ENCODE measurements at places on chromosomes 1 and 21. TPM values are rescaled to one million over a fixed set of nuclear protein-coding genes. Genes with fewer than 3 reads are reported as not detected.

GRCh38 chr1:204746838-204747442, 61.4 kb upstream of the LRRN2 start:
- DNase-seq, result no peak
- peaks cover 5% of the 10 kb centered on the region for H3K27me3 ChIP-seq
- no peaks in the 10 kb centered on the region for H3K4me1 ChIP-seq
- H3K4me3 ChIP-seq, result no peak overlapping the region

DNA sequence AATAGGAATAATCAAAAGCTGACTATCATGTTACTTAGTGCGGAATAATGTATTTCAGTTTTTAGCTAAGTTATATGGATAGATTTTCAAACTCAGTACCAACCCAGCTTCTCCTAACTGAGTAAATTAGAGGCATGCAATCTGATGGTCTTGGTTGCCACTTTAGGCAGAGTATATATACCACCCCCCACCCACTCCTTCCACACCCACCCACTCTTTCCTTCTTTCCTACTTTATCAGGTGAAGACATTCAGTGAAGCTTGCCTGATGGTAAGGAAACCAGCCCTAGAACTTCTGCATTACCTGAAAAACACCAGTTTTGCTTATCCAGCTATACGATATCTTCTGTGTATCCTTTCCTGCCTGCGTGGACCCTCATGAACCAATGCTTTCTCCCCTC, 36.3 kb downstream of the DAP3 start:
- H3K36me3 ChIP-seq, result no peaks in the 10 kb centered on the region
- H3K4me1 ChIP-seq, result no peaks in the 10 kb centered on the region
- H3K4me3 ChIP-seq, result no peak overlapping the region
- no peak overlapping the region for H3K27ac ChIP-seq

GRCh38 chr21:46097336-46098293, at the start of gene COL6A2:
COL6A2 (plus strand) TSS chr21:46098112.
- H3K4me3 ChIP-seq, result peak within 1 kb of the TSS; percentile 78
- H3K4me1 ChIP-seq, result peaks cover 4% of the 10 kb centered on the region
- H3K36me3 ChIP-seq, result no peaks in the 10 kb centered on the region
- DNase-seq, result peak; percentile 59
- no peaks in the 10 kb centered on the region for H3K27me3 ChIP-seq
- H3K27ac ChIP-seq, result peak within 1 kb of the TSS; percentile 92

DNA sequence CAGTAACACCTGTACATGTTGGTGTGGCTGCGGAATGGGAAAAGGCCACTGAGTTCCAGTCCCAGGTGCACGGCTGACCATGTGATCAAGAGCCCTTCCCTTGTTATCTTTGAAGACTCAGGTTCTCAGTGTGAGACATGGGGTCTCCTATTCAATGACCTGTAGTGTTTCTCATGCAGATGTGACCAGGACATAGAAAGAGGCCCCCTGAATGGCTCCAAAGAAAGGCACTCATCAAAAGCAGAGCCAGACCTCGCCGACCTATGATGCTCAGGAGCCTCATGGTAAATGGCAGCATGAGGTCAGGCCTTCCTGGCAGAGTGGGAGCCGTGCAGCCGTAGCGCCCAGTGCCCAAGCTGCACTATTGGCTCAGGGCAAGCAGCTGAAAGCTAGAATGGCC, 42.3 kb upstream of the HAO2 start:
- H3K4me3 ChIP-seq, result no peak overlapping the region
- no peak overlapping the region for H3K27ac ChIP-seq
- peaks cover 6% of the 10 kb centered on the region for H3K4me1 ChIP-seq
- H3K27me3 ChIP-seq, result no peaks in the 10 kb centered on the region
- H3K36me3 ChIP-seq, result no peaks in the 10 kb centered on the region
- no peak for DNase-seq

DNA sequence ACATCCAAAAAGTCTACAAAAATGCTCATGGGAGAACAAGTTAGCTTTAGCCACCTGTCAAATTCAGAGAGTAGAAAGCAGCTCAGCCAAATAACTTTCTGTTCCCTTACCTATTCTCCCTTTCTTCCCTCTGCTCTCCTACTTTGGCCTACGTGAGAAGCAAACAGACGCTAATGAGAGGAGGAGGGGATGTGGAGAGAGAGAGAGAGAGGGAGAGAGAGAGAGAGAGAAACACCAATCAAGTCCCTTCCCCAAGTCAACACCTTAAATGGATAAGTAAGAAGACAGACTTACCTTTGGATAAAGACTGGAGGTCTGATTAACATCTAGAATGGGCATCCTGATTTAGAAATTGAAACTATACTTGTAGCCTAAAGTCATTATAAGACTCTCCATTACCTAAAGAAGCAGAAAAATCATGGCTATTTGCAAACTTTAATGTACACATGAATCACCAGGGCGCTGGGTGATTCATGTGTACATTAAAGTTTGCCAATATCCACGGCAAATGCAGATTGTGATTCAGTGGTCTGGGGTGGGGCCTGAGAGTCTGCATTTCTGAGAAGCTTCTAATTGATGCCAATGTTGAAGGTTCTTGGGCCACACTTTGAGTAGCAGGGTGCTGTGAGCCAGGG, 13.1 kb upstream of the DUSP12 start:
- H3K27ac ChIP-seq, result no peak overlapping the region
- no peak overlapping the region for H3K4me3 ChIP-seq
- DNase-seq, result no peak
- peaks cover 9% of the 10 kb centered on the region for H3K4me1 ChIP-seq
- H3K36me3 ChIP-seq, result no peaks in the 10 kb centered on the region
- H3K27me3 ChIP-seq, result no peaks in the 10 kb centered on the region

GRCh38 chr1:211623515-211623914, 44.6 kb upstream of the SLC30A1 start:
- H3K27ac ChIP-seq, result no peak overlapping the region
- H3K4me3 ChIP-seq, result no peak overlapping the region
- H3K36me3 ChIP-seq, result no peaks in the 10 kb centered on the region
- no peaks in the 10 kb centered on the region for H3K27me3 ChIP-seq

DNA sequence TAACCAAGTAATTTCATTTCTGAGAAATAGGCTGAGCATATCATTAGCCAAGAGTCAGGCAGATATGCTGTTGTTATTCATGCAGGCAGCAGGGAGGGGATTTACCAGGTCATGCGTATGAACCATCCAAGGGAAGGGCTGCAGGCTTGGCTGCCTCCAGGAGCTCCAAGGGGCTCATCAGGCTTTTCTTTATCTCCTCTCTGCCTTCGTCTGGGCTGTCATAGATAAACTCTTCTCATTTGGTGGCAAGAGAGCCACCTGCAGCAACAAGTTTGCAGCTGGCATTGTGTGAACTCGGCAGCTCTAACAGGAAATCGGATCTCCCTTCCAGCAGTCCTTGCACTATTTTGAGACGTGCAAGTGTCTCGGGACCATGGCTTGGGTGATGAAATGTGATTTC, 7.5 kb downstream of the CCDC27 start:
- no peaks in the 10 kb centered on the region for H3K4me1 ChIP-seq
- no peak overlapping the region for H3K27ac ChIP-seq
- H3K4me3 ChIP-seq, result no peak overlapping the region
- no peaks in the 10 kb centered on the region for H3K36me3 ChIP-seq
- DNase-seq, result no peak
- H3K27me3 ChIP-seq, result peaks cover 53% of the 10 kb centered on the region

DNA sequence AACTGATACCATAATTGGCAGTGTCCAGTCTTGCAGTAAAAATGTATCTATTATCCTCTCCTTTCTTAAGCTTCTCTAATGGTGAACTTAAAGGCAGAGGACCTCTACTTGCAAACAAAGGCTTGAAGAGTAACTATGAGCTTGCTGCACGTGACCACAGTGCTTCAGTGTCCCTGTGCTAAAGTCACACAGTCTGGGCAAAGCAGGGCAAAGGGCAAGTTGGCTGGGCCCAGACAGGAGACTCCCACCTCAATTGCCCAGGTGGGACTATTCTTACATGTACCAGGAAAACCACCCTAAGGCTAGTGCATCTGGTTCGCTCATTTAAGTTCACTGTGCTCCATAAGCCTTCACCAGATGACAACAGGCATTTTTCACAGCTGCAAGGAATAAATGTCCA, 374.2 kb upstream of the PROX1 start:
- DNase-seq, result no peak
- no peak overlapping the region for H3K27ac ChIP-seq
- no peaks in the 10 kb centered on the region for H3K27me3 ChIP-seq
- no peaks in the 10 kb centered on the region for H3K36me3 ChIP-seq
- H3K4me1 ChIP-seq, result no peaks in the 10 kb centered on the region
- no peak overlapping the region for H3K4me3 ChIP-seq

GRCh38 chr1:46420533-46420915, 26.4 kb downstream of the FAAH start:
- H3K36me3 ChIP-seq, result peaks cover 4% of the 10 kb centered on the region
- H3K4me3 ChIP-seq, result no peak overlapping the region
- no peak for DNase-seq
- no peaks in the 10 kb centered on the region for H3K27me3 ChIP-seq

GRCh38 chr1:47584249-47584648, 146.4 kb downstream of the FOXD2 start:
- H3K4me3 ChIP-seq, result no peak overlapping the region
- H3K27ac ChIP-seq, result no peak overlapping the region
- no peaks in the 10 kb centered on the region for H3K27me3 ChIP-seq
- no peak for DNase-seq
- no peaks in the 10 kb centered on the region for H3K4me1 ChIP-seq

Gene PLOD1
- total RNA-seq, result 87.9 TPM

Gene SPATA17
- 1.5 TPM for total RNA-seq

Gene SERTAD4
- 0.60 TPM for total RNA-seq
